Transverse colon (tissue), 4 donors: ENCODE measurements at places on chromosomes 7 and 10.
A peak's percentile ranks its signal among the peaks of the same experiment; 100 is the strongest.

DNA sequence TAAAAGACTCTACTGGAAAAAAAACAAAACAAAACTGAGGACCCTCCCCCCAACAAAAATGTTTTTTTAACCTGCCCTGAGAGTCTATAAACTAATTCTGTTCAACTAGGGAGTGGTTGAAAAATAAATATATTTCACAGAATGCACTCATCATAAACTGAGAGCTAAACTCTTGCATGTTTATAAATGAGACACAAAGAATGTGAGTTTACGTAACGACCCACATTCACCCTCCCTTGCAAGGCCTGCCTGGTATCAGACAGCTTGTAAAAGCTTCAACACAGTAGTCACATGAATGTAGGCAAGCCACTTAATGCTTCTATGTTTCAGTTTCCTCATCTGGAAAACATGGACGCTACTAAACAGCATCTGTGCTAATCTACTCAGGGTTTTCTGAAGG lies 50.3 kb downstream of the JAZF1 start:
- DNase-seq = no peak

DNA sequence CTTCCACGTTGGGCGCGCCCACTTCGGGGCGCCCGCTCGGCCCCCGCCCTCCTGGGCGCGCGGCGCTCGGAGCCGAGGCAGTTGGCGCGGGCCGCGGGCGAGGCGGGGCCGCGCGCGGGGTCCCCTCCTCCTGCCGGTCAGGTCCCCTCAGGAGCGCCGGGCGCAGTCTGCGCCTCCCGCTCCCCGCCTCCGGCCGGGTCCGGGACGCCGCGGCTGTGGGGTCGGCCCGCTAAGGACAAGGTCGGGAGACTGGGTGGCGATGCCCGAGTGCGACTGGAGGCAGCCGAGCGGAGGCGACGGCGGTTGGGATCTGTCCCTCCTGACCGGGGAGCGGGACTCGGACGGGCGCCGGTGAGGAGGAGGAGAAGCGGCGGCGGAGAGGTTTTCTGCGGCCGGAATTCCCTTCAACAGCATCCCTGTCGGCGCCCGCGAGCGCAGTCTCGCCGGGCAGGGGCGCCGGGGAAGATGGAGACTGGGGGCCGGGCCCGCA lies at the start of gene ATRNL1:
Gene ATRNL1, plus strand, starts transcription at position 80 of the 490 bp plus-strand sequence. Its CDS starts 386 bp downstream, at position 466.
- peak; percentile 8 for DNase-seq

- peak; percentile 47 for DNase-seq
Measured at GRCh38 chr7:47407821-47408674, 173.9 kb downstream of the TNS3 start.

DNA sequence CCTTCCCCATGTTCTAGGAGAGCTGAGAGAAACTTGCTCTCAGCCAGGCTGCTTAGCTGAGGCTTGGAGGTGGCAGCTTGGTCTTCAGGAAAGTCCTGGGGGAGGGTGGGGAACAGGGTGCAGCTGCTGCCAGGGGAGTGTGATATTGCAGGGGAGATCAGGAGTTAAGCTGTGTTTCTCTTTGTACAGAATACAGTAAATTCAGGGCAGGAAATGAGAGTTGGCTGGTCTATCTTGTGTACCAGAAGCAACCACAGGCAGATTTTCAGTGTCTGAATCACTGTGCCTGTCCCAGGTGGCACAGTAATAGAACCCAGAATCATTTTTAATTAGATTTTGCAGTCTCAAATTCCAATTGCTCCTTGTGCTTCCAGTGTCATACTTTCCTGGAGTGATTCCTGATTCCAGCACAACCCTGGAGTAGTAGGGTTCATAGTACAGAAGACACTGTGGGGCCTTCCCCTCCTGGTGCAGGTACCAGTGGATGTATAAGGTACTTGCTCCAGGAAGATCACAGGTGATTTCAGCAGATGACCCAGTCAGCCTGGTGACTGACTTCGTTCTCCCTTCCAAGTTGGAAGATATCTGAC lies 94.0 kb upstream of the TARP start:
- DNase-seq = no peak

GRCh38 chr10:104256335-104256961 lies 1.8 kb downstream of the GSTO1 start:
- DNase-seq = no peak

- no peak for DNase-seq
Measured at GRCh38 chr10:45446858-45447257, 72.8 kb downstream of the ALOX5 start.

DNA sequence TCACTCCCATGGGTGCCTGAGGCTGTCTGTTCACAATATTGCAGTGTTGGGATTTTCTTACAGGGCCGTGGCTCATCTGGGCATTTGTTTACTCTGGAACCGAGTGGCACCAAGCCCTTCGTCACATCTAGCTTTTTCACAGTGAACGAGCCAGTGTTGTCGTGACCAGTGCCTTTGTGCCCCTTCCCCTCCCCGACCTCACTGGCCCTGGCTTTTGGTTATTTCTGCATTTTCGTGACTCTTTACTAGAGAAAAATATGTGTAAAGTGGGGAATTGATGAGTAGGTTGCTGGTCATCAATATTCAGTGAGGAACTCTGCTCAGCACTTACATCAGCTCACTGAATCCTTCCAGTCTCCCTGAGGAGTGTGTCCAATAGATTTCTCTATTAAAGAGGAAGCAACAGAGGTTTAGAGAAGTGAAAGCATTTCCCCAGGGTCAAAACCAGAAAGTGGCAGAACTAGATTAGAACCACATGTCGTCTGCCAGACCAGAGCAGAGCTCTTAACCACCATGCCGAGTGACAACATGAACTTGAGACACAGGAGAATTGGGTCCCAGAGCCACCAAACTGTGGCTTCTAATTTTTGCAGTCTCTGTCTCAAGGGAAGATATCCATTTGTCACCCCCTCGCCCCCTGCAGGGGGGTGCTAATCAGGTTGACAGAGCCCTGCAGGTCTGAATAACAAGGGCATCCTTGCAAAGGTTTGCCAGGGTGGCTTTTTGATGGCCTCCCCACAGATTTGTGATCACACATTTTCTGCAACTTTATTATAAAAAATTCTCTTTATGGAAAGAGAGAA lies 125.3 kb downstream of the CHN2 start:
- no peak for DNase-seq

DNA sequence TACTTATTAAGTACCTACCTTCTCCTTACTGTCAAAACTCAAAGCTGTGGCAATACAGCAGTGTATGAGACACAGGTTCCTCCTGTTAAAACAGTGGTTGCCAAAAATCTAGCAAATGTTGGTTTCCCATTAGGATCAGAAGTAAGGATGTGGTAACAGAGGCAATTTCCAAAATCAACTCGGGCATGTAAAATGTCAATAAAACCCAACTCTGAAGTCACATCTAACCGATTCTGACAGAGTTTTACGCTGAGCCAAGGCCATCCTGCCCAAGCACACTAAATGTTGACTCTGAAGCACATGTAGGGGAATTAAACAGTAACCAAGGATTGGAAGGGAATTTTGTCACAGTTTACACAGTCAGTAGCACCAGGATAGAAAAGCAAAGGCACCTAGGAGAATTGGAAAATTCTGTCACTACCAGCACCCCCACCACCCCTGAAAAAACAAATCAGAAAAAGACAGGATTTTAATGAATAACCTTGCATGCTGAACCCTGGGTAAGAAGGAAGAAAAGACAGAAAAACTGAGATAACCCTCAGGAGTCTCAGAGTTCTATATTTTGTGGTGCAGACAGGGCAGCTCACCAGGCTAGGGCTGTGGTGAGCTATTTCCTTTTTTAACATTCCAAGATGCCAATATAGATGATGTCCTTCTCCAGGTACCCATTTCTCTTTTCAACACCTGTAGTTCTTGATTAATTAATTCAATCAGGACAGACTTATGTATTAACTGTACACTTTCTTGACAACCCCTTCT lies 119.5 kb downstream of the DOCK4 start:
- no peak for DNase-seq

- DNase-seq = no peak
Measured at GRCh38 chr10:2786251-2786650, 281.1 kb upstream of the PFKP start.

DNA sequence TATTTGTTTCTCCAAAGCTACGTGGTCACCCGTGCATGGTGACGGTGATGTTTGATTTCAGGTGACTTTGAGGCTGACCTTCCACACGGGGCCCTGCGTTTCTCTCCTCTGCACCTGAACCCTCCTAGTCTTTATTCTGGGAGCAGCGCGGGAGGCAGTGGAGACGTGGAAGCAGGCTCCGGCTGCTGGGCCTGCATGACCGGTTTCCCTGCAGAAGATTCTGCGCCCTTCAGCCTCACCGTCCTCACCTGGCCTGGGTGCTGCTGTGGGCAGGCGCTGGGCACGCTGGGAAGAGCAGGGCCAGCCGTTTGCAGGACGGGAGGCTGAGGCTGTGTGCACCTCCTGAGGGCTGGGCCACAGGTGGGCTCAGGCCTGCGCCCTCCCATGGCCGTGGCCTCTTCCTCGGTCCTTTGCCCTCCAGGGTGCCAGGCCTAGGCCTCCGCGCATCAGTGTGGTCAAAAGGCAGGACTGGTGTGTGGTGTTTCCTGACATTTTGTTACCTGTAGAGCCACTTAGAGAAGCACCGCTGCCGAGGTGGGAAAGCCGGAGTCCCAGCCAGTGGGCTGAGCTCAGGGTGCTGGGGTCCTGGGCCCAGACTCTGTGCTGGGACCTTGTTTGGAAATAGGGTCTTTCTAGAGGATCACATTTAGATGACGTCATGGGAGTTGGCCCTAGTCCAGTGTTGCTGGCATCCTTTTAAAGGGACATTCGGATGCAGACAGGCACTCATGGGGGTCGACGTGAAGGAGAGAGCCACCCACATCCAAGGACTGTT lies 478.3 kb downstream of the DNAJB6 start:
- no peak for DNase-seq

DNA sequence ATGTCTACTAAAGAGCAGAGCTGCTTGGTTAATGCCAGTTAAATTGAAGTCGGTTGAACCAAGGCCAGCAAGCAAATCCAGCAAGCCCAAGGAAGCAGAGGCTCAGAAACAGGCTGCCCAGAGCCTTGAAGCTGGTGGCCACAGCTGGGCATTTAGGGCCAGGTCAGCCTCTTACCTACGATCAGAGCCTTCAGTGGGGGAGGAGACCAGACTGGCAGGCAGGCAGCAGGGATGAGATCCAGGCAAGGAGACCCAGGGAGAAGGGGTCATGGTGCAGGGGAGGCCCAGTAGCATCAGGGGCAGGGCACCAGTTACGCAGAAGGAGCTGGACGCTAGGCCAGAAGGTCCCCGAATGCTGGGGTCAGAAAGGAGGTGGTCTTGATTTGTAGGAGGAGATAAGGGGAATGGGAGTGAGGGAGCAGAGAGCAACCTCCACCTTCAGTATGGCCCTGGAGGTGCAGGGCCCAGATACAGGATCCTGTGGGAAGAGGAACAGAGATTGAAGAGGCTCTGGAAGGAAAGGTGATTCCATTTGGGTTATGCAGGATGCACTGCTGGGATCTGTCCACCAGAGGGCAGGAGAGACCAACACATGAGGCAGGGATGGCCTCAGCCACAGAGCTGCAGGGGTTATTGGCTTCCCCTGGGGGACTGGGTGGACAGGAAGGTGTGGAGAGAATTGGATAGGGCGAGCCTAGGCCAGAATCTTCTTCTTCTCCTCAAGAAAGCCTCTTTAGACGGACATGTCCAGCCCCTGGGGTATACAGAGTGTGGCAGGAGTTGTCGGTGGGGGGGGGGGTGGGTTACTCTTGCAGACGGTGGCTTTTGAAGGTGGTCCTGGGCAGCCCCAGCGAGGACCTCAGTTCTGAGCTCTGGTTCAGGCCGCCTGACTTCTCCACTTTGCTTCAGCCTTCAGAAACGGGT lies 132.6 kb upstream of the PODXL start:
- peak; percentile 62 for DNase-seq

- DNase-seq = no peak
Measured at GRCh38 chr7:96361116-96361857, 39.4 kb upstream of the SLC25A13 start.

GRCh38 chr10:121791761-121792160 lies 136.1 kb downstream of the ATE1 start:
- no peak for DNase-seq

DNA sequence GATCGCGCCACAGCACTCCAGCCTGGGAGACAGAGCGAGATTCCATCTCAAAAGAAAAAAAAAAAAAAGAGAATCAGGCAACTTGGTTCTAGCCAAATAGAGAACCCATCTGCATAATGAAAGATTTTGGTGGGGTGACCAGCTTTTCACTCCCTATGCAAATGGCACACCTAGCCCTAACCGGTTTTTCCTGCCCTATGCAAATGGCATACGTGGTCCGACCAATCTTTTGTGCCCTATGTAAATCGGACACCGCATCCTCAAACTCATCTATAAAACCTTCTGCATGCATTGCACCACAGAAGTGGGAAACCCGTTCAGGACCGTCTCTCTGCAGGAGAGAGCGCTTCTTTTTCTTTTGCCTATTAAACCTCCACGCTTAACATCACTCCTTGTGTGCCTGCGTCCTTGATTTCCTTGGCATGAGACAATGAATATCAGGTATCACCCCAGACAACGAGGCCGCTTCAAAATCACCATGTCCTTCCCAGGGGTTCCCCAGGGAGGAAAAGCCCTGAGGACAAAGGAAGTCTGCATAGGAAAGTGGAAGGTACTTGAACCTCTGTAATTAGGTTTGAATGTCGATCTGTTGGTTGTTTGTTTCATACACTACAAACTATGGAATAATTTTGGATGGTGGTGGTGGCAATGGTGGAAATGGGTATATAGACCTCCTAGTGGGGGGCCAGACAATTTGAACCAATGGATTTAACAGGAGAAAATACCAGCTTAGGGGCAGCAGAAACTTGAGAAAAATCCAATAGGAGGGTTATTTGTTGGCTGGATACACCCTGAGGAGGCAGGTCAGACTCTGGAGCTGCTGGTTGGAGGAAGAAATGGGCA lies 396.2 kb downstream of the TYW1 start:
- no peak for DNase-seq

- peak; percentile 57 for DNase-seq
Measured at GRCh38 chr10:118832241-118832651, 77.5 kb upstream of the CACUL1 start.

DNA sequence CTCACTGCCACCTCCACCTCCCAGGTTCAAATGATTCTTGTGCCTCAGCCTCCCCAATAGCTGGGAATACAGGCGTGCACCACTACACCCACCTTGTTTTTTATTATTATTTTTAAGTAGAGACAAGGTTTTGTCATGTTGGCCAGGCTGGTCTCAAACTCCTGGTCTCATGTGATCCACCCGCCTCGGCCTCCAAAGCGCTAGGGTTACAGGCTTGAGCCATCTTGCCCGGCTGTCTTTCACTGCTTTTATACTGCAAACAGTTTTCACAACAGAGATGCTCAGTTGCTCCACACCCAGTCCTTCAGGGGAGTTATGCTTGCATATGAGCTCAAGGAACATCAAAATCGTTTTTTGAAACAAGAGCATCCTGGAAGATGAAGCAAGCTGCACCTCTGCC lies 1.3 kb upstream of the PRR15 start:
- DNase-seq = no peak
